EH (cell line): ENCODE measurements at places on chromosomes 2 and 18.

DNA sequence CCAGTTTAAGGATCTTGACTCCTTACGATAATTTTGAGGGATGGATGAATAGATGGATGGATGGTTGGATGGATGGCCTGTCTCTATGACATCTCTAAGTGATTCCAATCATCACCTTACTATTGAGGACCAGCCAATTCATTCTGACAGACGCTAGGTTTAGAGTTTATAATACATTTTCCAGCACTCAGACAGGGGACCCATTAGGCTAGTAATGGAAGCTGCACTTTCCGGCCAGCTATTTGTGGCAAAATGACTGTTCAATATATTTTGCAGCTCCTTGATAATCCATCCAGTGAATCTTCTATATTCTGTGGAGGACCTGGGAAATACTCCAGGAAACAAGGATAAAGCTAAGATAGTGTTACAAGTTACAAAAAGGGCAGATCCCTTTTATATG lies 262.9 kb downstream of the TDRD15 start:
- no peak for DNase-seq

DNA sequence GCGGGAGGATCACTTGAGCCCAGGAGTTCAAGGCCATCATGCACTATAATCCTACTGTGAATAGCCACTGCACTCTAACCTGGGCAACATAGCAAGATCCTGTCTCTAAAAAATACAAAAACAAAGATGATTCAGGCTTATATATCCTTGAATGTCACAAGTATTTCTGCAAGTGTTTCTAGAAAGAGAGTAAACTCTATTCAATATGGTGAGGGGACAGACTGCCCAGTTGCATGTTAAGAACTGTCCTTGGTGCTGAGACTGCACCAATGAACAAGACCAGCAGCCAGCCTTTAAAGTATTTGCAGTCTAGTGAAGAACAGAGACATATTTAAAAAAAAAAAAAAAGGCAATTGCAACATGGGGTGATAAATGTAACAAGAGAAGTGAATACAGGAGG lies 16.4 kb downstream of the MAP3K19 start:
- peak; percentile 63 for DNase-seq

DNA sequence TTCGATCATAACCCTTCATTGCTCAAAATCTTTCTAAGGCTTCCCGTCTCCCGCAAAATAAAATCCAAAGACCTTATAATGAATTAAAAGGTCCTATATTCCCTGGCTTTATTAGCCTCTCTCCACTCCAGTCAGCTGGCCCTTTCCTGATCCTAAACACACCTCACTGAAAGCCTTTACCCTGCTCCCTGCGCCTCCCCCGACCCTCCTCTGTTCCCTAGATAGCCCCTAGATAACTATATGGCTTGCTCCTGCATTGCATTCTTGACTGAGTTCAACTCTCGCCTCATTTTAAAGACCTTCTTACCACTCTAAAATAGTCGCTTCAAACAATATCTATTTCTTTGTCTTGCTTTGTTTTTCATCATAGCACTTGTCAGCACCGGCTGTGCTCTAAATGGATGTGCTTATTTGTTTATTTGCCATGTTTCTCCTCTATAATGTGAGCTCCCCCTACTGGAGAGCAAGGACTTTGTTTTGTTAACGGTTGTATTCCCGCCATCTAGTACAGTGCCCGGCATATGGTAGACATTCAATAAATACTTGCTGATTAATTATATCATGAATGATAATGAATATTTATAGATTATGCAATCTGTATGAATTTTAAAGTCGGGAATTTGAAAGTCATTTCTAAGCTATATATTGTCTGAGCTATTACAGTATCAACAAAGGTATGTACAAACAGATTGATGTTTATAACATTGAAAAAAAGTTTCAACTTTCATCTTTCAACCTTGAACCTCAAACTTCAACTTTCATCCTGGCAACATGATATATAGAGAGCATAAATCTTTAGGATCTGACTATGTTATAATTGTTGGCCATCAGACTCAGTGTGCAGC lies 32.4 kb upstream of the VIT start:
- DNase-seq = peak; percentile 84

DNA sequence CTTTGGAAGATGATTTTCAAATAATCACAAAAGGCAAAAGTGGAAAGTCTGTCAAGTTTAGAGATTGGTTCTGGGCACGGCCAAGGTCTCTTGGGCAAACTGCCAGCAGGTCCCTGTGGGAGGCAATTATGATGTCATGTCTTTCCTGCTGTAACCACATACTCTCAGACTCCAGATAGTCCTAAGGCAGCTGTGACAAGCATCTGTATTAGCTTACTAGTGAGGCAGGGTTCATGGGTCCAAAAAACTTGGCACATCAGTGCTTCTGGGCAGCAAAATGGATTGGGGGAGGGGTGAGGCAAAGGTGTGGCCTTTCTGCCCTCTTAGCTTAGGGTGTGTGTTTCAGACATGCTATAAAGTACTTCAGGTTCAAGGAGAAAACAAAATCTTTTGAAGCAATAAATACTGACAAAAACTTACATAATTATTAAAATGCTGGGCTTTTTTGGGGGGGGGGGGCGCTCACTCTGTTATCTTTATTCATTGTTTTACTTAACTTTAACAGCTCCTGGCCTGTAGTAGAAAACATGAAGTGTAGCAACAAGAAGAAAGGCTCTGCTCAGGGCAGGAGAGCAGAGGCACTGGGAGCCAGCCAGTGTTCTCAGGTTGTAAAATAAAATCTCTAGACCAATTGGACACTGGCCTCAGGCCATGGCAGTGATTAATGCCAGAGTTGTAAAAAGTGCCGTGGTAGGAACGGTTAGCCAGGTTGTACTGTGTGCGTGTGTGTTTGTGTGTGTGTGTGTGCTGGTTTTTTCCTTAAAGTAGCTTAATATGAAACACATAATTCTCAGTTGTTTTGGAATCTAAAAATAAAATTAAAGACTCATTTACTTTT lies 14.3 kb upstream of the TANC1 start:
- peak; percentile 84 for DNase-seq
